ENCODE measurements at places on chromosomes 4 and X. TPM values are rescaled to one million over a fixed set of nuclear protein-coding genes. Genes with fewer than 3 reads are reported as not detected.

DNA sequence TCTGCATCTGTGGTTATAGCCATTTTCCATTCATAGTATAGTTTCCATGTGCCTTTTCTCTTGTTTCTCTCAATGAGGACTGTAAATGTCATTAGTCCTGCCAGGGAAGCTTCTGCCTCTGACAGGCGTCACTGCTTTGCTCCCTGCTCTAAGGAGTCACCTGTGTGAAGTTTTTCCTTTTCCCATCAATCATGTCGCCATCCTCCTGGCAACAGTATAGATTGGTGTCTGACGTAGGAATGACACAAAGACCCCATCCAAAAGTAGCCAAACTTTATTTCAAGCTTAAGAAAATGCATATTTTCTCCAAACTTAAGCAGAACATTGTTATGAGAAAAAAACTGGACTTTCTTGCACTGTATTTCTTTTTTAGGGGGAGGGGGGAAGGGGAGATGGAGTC lies 23.1 kb upstream of the MECP2 start:
- no peak for DNase-seq

GRCh38 chrX:66164470-66164869 lies 423 bp downstream of the HEPH start:
- no peak for DNase-seq

FHDC1 gene
- 1.5 TPM for total RNA-seq

- DNase-seq: no peak
Measured at GRCh38 chrX:108699368-108699767, 37.0 kb downstream of the IRS4 start.

DNA sequence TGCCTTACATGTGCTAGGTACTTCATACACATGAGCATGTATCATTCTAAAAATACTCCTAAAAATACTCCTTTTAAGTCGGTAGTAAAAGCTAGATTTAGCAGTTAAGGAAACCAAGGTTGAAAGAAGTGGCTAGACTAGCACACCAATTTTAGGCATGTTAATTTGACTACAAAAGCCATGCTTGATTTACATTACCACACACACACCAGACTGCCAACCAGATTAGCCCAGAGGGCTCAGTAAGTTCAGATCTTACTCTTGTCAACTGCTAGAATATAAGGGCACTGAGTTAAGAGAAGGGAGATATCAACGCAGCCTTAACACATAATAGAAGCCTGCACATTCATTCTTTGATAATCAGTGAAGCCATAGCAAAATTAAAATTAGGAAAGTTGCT lies 117.9 kb downstream of the MID1IP1 start:
- DNase-seq: no peak

TBC1D9 gene
- 21.4 TPM for total RNA-seq

DNA sequence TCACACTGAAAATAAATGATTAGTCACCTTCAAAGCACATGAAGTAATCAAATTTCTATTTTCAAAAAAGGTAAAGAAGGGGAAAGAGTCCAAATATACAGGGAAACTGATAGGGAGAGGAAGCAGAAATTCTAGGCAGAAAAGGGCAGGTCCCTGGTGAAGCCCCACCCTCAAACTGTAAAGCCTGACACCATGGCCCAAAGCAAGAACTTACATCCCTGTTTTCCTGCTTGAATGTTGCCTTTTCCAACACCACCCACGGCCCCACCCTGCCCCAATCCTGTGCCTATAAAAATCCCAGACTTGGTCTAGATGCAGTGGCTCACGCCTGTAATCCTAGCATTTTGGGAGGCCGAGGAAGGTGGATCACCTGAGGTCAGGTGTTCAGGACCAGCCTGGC lies 361.8 kb downstream of the PPP3CA start:
- DNase-seq: no peak

GRCh38 chr4:10667701-10668326 lies 16.8 kb downstream of the CLNK start:
- DNase-seq: no peak

GRCh38 chr4:26074712-26075430 lies 160.9 kb downstream of the SMIM20 start:
- DNase-seq: no peak

GRCh38 chrX:44494357-44494756 lies 48.3 kb downstream of the FUNDC1 start:
- DNase-seq: no peak

DNA sequence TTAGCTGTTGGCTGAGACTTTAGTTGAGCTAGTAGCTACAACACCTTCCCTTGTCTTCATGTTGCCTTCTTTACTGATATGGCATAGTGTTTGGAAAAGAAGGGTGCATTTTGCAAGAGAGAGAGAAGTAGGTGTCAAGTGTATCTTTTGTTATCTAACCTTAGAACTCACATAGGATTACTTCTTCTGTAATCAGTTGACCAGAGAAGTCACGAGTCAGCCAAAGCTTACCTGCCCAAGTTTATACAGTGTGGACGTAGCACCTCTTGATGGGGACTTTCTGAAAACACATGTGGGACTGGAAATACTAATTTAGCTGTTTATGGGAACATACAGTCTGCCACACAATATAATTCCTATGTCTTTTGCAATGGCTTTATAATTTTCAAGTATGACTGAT lies 56.0 kb downstream of the UGT8 start:
- DNase-seq: no peak

GRCh38 chr4:109590905-109591304 lies 30.9 kb downstream of the MCUB start:
- no peak for DNase-seq

- DNase-seq: no peak
Measured at GRCh38 chr4:140697709-140698560, 58.2 kb downstream of the TBC1D9 start.

- no peak for DNase-seq
Measured at GRCh38 chr4:88419874-88420273, 37.0 kb upstream of the HERC5 start.

GRCh38 chr4:25972984-25973745 lies 59.1 kb downstream of the SMIM20 start:
- DNase-seq: no peak

GRCh38 chrX:97938706-97939105 lies 1055.0 kb downstream of the RPA4 start:
- DNase-seq: no peak

GRCh38 chr4:166229799-166230198 lies 356.8 kb downstream of the TLL1 start:
- no peak for DNase-seq

DNA sequence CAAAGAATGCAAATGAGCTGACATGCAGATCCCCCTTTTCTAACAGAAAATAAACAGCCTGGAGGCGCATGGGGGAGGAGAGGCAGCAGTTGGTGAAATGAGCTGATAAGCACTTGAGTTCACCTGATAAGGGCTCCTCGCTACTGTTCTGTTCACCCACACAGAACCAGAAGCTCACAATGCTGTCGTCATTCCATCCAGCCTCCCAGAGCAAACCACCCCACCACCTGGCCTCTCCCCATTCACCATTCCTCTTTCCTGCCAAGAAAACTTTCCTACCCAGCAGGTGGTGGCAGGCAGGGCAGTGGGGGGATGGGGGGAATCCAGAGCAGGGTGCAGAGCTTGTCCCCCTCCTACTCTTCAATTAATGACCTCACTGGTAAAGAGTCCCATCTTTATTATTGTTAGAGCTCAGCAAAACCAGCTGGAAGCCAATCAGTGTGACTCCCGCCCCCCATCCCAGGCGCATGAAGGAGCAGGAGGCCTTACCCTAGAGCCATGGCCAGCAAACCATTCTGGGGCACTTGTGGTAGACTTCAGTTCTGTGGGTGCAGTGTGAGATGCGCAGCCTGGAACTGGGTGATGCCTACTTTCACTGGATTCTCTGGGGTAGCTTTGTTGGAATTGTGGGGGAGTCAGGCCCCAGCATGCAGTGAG lies 350.3 kb downstream of the ZIC3 start:
- DNase-seq: no peak

- DNase-seq: no peak
Measured at GRCh38 chr4:153346563-153346962, 2.1 kb downstream of the MND1 start.

DNA sequence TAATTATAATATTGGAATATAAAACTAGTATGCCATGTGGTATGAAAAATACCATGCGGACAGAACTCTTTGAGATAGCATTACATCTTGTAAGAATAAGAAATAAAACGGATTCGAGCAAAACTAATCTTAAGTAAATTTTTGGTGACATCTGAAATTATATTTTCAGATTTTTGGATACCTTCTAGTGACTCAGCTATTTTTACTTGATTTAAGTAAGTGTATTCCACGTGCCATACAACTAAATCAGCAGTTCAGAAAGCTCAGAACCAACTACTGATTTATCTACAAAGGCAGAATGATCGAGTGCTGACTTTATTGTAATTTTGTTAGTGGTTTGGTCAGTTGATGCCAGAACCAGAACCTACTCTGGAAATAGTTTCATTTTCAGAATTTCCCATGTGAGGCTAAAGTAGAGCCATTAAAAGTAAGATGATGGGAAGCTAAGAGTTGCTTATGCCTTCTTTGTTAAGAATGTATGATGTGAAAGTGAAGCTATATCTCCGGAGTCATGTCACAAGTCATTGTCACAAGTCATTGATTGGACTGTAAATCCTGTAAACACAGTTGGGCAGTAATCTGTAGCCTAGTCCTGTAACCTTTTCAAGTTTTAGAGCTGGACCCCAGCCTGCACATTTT lies 4.0 kb downstream of the ING2 start:
- DNase-seq: no peak

- no peak for DNase-seq
Measured at GRCh38 chr4:152729466-152729865, 49.7 kb upstream of the TMEM154 start.

NWD2 gene
- total RNA-seq: not detected

ENPEP gene
- 0.91 TPM for total RNA-seq

DNA sequence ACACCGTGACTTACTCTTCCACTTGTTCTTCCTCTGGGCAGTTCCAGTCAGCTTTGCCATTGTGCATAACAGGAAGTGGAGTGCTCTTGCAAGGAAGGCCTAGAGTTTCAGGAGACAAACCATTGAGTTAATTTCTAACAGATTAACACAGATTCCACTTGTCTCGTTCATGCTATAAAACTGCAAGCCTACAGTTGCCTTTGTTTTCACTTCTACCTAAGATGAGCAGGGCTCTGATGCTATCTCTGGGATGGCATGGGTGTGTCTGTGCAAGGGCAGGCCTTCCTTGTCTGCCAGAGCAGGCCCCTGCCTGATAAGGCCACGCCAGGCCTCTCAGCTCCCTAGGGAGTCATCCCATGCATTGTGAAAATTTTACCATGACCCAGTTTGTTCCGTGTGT lies 67.7 kb upstream of the PGRMC2 start:
- no peak for DNase-seq

GRCh38 chrX:112857478-112857878 lies 16.8 kb upstream of the AMOT start:
- no peak for DNase-seq

KCNIP4 gene
- 3.9 TPM for total RNA-seq

GRCh38 chr4:8342651-8343261 lies 73.2 kb downstream of the HTRA3 start:
- DNase-seq: no peak

TMEM35A gene
- total RNA-seq: 7.8 TPM

RHOXF1 gene
- total RNA-seq: 1.2 TPM

HTN3 gene
- total RNA-seq: not detected

DNA sequence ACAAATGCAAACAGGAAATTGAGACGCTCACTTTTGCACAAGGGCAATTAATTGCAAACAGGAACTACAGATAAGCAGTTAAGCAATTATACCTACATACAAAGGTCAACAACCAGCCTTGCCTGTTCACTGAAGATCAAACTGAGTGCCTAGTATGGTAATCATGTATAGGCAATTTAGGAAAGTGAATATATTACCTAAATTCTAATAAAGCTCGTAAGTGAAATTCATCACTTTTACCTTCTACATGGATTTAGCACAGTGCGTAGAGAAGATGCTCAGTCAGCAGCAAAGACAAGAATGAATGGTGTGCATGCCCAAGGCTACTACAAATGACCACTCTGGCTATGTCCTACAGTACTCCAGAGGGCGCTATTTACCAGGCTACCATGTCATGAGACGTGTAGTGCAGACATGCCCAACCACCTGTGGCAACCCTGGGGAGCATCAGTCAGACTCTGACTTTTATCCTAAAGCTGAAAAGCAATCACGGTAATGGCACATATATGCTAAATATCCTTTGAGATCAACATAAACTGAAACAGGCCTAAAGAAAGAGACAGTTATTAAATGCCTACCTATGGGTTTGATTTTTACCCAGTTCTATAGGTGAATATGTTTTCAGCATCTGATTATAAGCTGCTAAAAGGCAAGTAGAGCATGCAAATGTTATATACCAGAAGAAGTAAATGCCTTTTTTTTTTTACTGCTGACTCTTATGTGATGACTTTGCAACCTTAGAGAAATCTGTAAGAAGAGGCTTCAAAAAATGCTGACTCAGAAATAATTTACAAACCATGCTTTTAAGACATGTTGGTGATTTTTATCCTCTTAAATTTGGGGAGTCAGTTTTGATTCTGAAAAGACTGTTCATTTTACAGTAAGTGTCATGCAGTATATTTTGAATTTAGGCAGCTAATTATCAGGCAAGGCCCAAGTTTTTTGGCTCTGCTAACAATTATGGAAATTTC lies 178.0 kb downstream of the PPP3CA start:
- DNase-seq: no peak

- no peak for DNase-seq
Measured at GRCh38 chrX:72465889-72466288, 106.8 kb downstream of the HDAC8 start.

DNA sequence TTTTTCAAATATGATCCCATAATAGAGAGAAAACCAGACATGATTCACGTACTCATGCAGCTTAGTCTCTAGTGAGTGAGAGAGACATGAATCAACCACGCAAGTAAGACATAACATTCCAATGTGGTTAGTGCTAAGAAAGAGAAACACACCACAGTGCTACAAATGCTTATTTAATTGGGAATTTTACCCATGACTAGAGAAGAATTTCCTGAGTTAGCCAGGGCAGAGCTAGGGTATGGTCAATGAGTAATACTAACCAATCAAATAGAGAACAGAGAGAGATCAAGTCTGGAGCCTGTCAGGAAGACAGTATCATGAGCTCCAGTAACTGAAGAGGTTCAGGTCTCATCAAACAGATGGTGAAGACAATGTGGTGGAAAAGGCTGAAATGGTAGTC lies 495.2 kb downstream of the PDGFC start:
- no peak for DNase-seq

CYP4V2 gene
- 22.0 TPM for total RNA-seq

PAGE2B gene
- not detected for total RNA-seq

VSIG4 gene
- total RNA-seq: 33.6 TPM

Data from ovary (tissue), 10 donors.